K562 (cell line): ENCODE measurements at places on chromosomes 7 and 10.

- no peak for DNase-seq
Observed at GRCh38 chr10:86017841-86018734, 348.5 kb downstream of the GRID1 start.

- no peak for DNase-seq
Observed at GRCh38 chr10:1393481-1393880, 337.3 kb downstream of the WDR37 start.

DNA sequence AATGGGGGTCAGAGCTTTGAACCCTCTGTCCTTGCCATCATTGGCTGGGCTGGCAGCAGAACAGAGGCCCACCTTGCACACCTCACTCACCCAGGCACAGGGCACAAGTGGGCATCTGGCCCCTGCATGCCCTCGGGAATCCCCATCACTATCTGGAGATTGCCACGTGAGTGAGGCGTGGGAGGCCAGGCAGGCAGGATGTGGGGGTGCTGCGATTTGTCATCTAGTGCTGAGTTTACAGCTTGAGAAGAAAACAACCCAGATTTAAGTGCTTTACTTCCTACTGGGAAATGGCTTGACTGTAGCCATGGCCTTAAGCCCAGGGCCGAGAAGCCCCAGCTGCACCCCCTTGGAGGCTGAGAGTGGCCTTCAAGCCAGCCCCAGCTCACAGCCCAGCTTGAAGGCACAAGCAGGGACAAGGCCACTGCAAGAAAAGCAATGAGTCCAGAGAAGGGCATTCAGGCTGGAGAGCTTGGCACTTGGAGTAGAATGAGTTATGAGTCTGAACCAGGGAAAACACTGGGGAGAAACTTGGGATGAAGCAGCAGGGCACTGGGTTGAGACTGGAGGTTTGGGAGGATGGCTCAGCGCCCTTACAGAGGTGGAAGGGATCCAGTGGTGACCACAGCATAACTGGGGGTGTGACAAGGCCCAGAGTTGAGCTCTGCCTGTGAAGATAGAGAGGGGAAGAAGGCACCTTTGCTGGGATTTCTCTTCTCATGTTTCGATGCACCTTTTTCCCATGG is 123.0 kb downstream of the CXCL12 start:
- no peak for DNase-seq

GRCh38 chr10:58143944-58144343 is 123.8 kb downstream of the IPMK start:
- DNase-seq, result no peak

GRCh38 chr7:142385491-142386340 is 127.9 kb upstream of the PRSS58 start:
- DNase-seq, result peak; percentile 63
